ENCODE measurements at places on chromosomes 7 and 10. TPM values are rescaled to one million over a fixed set of nuclear protein-coding genes. Genes with fewer than 3 reads are reported as not detected.

The ZCCHC24 gene
- 47.2 TPM for total RNA-seq

The FRMPD2 gene
- not detected for total RNA-seq

The ZNF655 gene
- 29.3 TPM for total RNA-seq

The FAM185A gene
- total RNA-seq = 9.9 TPM

The CYP2C19 gene
- not detected for total RNA-seq

The INMT gene
- total RNA-seq = 23.5 TPM

The PRR15 gene
- 7.0 TPM for total RNA-seq

The SH2D4B gene
- not detected for total RNA-seq

The ITGA8 gene
- 4.3 TPM for total RNA-seq

The FANK1 gene
- total RNA-seq = 1.8 TPM

The LUC7L2 gene
- total RNA-seq = 40.8 TPM

The KIAA1217 gene
- 28.5 TPM for total RNA-seq

The EBLN1 gene
- total RNA-seq = not detected

The ACTL6B gene
- not detected for total RNA-seq

The PTPRN2 gene
- 0.69 TPM for total RNA-seq

The SDK1 gene
- total RNA-seq = 4.1 TPM

The AGMO gene
- 0.25 TPM for total RNA-seq

The IDI2 gene
- total RNA-seq = not detected

The PPP1R17 gene
- not detected for total RNA-seq

The C10orf67 gene
- 0.25 TPM for total RNA-seq

The PWWP2B gene
- total RNA-seq = 16.0 TPM

The PDE6C gene
- total RNA-seq = not detected

The FBXO24 gene
- 0.31 TPM for total RNA-seq

The SPAG6 gene
- total RNA-seq = not detected

The HPSE2 gene
- 0.14 TPM for total RNA-seq

The MALSU1 gene
- total RNA-seq = 103 TPM

The ANTXRL gene
- total RNA-seq = not detected

The TMEM248 gene
- total RNA-seq = 47.2 TPM

The SEMA3A gene
- 1.4 TPM for total RNA-seq

The GPC2 gene
- total RNA-seq = 0.50 TPM

The FOXI2 gene
- total RNA-seq = 0.29 TPM

The PNLIP gene
- total RNA-seq = 2.3 TPM

The TAS2R40 gene
- not detected for total RNA-seq

The HTR5A gene
- total RNA-seq = not detected

The IL6 gene
- 15.1 TPM for total RNA-seq

The ASB15 gene
- 77.1 TPM for total RNA-seq

The GIMAP5 gene
- total RNA-seq = 26.6 TPM

The CCM2 gene
- total RNA-seq = 26.7 TPM

The PLEKHS1 gene
- total RNA-seq = not detected

The MRLN gene
- total RNA-seq = not detected

The PRTFDC1 gene
- total RNA-seq = 13.1 TPM

The AKR1C2 gene
- 16.5 TPM for total RNA-seq

The DPCD gene
- 16.3 TPM for total RNA-seq

The MAP3K8 gene
- 5.8 TPM for total RNA-seq

The PPP3CB gene
- 47.3 TPM for total RNA-seq

The PRF1 gene
- 0.87 TPM for total RNA-seq

The GLI3 gene
- 6.4 TPM for total RNA-seq

The SLC18A2 gene
- 0.27 TPM for total RNA-seq

The AKR1D1 gene
- not detected for total RNA-seq

The MSMB gene
- not detected for total RNA-seq

The ASB4 gene
- 6.0 TPM for total RNA-seq

The PYROXD2 gene
- total RNA-seq = 16.1 TPM

The TUBAL3 gene
- total RNA-seq = 0.40 TPM

The DHTKD1 gene
- total RNA-seq = 14.0 TPM

All from heart left ventricle (tissue), 16 donors.